ENCODE measurements at places on chromosomes 11 and 22. TPM values are rescaled to one million over a fixed set of nuclear protein-coding genes. Genes with fewer than 3 reads are reported as not detected.

Gene PANX2
- total RNA-seq = 0.30 TPM

Gene ZC3H7B
- 28.5 TPM for total RNA-seq

Gene OR5M3
- not detected for total RNA-seq

Gene PLAAT5
- 8.2 TPM for total RNA-seq

Gene CHRNA10
- 0.20 TPM for total RNA-seq

Gene GLB1L3
- 0.39 TPM for total RNA-seq

Gene IGLL1
- total RNA-seq = 0.39 TPM

Gene OR2AG2
- 0.10 TPM for total RNA-seq

Gene OR4C12
- not detected for total RNA-seq

Gene C11orf87
- 0.69 TPM for total RNA-seq

Gene RAG2
- total RNA-seq = 0.30 TPM

Gene MCAM
- 65.5 TPM for total RNA-seq

Gene GAL3ST1
- total RNA-seq = 0.39 TPM

Gene ATL3
- 67.1 TPM for total RNA-seq

Gene OR10A2
- total RNA-seq = not detected

Gene SYT7
- 1.7 TPM for total RNA-seq

All from skin of body (tissue), 3 donors.